Mesenchymal stem cell (in vitro differentiated cells and primary cell): ENCODE measurements at places on chromosomes 2 and 18.

DNA sequence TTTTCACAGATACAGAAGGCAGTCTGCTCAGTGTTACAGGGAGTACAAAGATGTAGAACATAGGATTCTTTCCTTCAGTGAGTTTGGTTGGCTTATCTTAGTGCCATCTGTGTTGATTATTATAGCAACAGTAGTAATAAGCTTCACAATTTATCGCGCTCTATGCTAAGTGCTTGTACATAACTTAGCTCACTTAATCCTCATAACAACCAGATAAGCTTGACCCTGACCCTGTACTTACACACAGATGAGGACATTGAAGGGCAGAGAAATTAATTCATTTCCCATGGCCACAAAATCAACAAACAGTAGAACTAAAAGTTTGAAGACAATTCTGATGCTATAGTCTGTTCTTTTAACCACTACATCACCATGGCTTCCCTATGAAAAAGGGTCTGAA is 121.8 kb downstream of the SPHKAP start:
- DNase-seq: no peak

GRCh38 chr2:234679741-234680687 is 183.1 kb upstream of the ARL4C start:
- DNase-seq: peak; percentile 98

- no peak for DNase-seq
Observed at GRCh38 chr2:72340665-72341064, 193.0 kb upstream of the CYP26B1 start.

DNA sequence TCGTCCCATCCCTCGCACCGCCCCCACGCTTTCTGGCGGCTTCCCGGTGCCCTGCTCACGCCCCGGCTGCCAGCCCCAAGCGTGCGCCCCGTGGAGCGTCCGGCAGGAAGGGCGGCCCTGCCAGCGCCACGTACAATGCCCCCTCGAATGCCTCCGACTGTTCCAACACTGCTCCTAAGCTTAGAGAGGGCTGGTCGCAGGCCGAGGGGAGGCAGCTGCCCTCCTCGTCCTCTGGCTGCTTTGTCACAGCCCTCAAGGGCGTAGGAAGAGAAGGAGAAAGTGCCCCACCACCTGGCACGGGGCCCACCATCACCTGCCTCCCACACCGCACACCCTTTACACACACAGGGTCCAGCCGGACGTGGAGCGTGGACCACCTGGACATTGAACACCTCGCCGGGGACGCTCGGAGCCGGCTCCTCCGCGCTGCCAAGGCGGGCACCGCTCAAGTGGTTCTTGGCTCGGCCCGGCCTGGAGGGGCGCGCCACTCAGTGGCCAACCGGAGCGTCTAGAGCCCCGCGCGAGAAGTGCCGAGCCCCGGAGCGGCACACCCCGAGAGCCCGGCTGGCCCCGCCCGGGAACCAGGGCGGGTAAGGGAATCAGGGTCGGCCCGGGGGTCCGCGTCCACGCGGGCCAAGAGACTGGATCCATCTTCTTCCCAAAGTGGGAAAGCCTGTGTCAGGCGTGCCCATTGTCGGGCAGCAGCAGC is 830 bp downstream of the DNER start:
- DNase-seq: peak; percentile 6

- no peak for DNase-seq
Observed at GRCh38 chr18:23932385-23933067, 82.0 kb upstream of the TTC39C start.

GRCh38 chr2:47301277-47301618 is 101.7 kb upstream of the MSH2 start:
- DNase-seq: no peak

GRCh38 chr2:164110515-164110914 is 374.7 kb upstream of the FIGN start:
- no peak for DNase-seq

DNA sequence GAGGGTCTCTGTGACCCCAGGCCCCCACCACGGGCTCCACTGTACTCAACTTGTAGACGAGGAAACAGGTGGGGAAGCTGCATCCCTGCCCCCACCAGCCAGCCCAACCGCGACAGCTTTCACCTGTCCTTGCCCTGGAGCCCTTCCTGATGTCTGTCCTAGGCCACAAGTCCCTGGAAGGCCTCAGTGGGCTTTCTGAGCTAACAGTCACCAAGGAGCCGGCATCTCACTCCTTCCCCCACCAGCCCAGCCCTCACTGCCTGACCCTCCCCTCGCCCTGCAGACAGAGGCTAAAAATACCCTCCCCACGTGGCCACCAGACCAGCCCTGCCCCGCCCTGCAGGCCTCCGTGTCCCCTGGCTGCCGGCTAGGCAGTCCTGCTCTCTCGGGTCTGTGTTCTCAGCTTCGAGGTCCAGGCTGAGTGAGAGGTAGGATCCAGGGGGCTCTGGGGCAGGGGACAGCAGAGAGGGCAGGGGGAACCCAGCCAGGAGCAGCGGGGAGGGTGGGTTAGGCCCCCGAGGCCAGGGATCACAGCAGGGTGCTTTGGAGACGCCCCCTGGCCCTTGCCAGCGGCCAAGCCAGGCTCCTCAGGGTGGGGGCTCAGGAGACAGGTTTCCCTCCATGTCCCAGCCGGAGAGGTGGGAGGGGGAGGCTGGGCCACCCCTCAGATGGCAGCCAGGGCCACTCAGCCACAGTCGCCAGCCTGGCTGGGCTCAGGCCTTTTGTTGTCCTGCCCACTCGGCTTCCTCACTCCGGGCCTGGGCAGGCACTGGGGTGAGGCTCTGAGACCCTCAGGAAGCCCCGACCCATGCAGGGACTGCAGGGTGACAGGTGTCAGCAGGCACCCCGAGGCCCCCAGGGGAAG is at the start of gene KLHL30:
Gene KLHL30 (plus strand): TSS at position 338 of the 865 bp plus-strand sequence. CDS start 2,087 bp downstream, outside the sequence.
- no peak for DNase-seq

GRCh38 chr2:109325570-109325969 is 196.6 kb downstream of the SH3RF3 start:
- DNase-seq: no peak

DNA sequence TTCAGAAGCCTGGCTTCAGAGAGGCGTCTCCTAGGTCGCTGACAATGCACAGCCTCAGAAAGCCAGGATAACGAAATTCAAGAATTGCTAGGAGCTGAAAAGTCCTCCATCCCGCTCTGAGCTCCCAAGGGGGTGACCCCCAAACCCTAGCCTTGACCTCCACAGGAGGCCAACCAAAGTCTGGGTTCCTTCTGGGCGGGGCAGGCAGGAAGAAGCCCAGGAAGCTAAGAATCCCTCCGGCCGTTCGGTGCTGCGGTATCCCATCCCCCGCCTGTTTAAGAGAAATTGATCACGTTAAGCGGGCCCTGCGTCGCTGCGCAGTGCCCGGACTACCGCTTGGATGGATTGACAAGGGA is 2.5 kb upstream of the OSR1 start:
- no peak for DNase-seq

GRCh38 chr2:75655861-75656260 is 9.3 kb downstream of the MRPL19 start:
- DNase-seq: no peak

- DNase-seq: no peak
Observed at GRCh38 chr18:24975496-24976372, 376.2 kb downstream of the ZNF521 start.

DNA sequence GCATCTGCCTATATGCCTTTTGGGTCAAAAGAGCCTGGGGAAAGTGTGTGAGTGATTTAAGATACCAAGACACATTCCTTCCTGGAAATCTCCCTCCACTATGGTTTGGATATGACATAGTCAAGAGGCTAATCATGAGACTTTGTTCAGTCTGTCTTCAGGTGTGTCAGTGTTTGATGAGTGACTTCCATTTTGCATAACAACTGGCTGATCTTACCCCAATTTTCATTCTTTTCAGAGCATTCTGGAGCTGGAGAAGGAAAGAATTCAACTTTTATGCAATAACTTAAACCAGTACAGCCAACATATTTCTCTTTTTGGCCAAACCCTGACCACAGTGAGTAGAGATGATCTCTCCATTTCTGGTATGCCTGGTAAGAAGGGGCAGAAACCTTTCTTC is 39.4 kb downstream of the SPC25 start:
- no peak for DNase-seq

DNA sequence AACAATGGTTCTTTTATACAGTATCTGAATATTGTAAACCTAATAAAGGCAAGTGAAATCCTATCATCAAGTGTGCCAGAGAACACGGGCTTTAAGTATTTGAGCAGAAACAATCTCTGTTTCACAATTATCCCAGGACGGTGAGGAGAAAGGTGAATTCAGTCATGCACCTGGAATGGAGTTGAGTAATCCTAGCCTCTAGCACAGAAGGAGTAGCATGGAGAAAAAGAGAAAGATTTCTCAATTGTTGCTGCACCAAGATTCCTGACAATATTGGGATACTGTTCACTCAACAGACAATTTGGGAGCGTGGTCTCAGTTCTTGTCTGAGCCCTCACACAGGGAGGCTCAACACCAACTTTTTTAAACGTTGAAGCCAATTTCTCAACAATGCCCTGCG is 510.6 kb downstream of the SOX11 start:
- no peak for DNase-seq

DNA sequence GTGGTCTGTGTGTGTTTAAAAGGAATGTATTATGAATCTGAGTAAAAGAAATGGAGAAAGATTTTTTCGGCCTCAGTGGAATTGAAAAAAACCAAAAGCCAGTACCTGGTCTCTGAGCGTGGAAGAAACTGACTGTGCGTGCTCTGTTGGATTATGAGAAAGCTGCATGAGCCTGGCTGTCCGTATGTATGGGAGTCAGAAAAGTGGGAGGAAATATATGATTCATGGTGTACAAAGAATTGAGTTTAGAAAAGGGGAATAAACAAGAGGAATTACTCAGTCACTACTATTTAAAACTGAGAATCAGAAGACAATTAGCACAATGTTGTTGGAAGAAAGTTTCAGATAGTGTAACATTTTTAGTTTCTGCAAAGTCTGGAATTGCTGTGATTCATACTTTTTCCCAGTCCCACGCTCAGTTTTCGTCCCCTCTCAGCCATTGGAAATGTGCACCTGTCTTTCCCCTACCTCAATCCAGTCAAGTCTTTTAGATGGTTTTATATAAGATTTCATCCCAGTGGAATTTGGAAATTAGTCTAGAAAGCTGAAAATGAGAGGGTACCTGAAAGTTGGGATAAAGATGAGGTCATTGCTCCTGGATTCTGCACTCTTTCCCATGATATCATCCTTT is 66.4 kb upstream of the CHMP1B start:
- no peak for DNase-seq

GRCh38 chr2:223007531-223007930 is 44.5 kb upstream of the KCNE4 start:
- peak; percentile 81 for DNase-seq

DNA sequence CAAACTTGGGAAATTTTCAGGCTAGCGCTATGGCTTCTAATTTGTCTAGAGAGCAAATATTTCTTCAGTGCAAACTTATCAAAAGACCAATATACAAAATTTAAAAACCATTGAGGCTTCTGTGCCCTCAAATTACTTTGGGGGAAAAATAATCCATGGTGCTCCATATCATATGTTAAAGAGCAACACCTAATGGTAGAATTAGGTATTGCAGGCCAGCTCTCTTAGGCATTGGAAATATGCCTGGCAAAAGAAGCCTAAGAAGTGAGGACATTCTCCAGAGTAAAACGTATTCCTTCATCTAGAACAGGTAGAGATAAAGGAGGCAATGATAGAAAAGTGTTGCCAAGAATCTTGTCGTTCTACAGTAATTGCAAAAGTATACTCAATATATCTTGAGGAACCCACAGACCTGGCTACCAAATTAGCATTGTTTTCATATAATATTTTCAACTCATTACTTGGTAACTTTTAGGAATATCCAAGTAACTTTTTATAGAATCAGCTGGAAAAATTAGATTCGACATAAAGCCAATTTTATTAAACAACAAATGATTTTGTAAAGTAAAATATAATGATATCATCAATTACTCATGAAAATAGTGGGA is 401.1 kb downstream of the BCL11A start:
- DNase-seq: peak; percentile 6

DNA sequence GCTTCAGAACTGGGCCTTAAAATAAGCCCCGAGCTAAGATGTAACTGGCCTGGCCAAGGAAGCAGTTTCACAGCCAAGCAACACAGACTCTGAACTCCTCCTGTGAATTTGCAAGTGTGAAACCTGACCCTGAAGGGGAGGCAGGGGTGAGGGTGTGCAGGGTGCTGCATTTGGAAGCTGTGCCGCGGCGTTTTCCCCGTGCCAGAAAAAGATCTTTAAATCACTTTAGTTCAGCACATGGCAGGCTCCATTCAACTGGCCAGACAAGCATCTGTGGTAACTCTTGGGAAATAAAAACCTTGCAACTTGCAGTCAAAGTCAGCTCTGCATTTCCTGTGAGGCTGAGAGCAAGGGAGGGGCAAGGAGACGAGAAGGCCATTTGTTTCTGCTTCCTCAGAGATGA is 209.3 kb upstream of the SOX11 start:
- DNase-seq: peak; percentile 23

DNA sequence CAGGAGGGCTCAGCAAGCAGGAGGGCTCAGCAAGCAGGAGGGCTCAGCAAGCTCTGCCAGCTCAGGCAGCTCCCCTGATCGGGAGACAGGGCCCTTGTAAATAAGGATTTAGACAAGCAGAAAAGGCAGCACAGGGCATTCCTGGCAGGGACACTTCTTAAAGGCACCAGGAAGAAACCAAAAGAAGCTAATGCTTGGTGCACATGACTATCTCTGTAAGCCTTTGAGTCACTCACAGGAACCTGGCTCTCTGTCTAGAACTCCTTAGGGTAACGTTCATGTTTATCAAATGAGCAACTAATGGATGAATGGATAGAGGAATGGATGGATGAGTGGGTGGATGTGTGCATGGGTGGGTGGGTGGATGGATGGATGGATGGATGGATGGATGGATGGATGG is 28.4 kb downstream of the TMEM37 start:
- DNase-seq: no peak

GRCh38 chr18:62505669-62506494 is 16.9 kb upstream of the ZCCHC2 start:
- peak; percentile 38 for DNase-seq

DNA sequence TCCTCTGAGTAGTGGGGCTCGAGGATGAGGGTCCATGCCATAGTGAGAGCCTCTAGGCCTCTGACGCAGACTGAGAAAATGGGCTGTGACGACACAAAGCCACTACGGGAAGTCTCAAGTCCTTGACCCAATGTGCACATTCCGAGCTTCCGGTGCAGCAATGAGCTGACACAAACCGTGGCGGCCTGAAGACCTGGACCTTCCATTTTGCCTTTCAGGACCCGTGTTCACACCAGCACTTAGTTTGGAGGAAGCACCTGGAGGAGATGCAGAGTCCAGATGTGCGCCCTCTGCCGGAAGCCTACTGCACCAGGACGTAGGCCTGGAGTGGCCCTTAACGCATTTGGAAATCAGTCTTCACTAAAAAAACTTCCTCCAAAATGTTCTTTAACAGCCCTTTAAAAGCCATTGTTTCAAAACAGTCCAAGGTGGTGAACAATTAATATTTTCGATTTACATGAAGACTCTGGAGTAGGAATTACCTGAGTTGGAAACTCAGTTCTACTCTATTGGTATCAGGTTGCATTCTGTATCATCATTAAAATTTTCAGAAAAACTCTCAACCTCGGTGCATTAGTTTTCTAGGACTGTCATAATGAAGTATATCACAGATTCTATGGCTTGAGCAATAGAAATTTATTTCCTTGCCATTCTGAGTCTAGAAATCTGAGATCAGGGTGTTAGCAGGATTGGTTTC is 33.9 kb downstream of the BMP10 start:
- peak; percentile 53 for DNase-seq

GRCh38 chr18:7683753-7684152 is 116.6 kb downstream of the PTPRM start:
- no peak for DNase-seq

GRCh38 chr2:165804719-165805118 is 10.7 kb upstream of the GALNT3 start:
- DNase-seq: no peak
